ENCODE measurements at places on chromosomes 4 and X. TPM values are rescaled to one million over a fixed set of nuclear protein-coding genes. Genes with fewer than 3 reads are reported as not detected.
A peak's percentile ranks its signal among the peaks of the same experiment; 100 is the strongest.

- H3K27ac ChIP-seq: no peak overlapping the region
- no peak for DNase-seq
- no peaks in the 10 kb centered on the region for H3K4me1 ChIP-seq
- no peak overlapping the region for H3K4me3 ChIP-seq
- H3K27me3 ChIP-seq: no peaks in the 10 kb centered on the region
- no peaks in the 10 kb centered on the region for H3K36me3 ChIP-seq
These were observed 109.7 kb downstream of the ELOVL6 start for GRCh38 chr4:110088670-110089069.

GRCh38 chr4:6658597-6659075, 18.2 kb downstream of the MRFAP1 start:
- no peaks in the 10 kb centered on the region for H3K4me1 ChIP-seq
- H3K27ac ChIP-seq: peak overlapping the region; percentile 9
- peak overlapping the region; percentile 37 for H3K4me3 ChIP-seq
- no peaks in the 10 kb centered on the region for H3K27me3 ChIP-seq
- H3K36me3 ChIP-seq: no peaks in the 10 kb centered on the region
- DNase-seq: peak; percentile 87

DNA sequence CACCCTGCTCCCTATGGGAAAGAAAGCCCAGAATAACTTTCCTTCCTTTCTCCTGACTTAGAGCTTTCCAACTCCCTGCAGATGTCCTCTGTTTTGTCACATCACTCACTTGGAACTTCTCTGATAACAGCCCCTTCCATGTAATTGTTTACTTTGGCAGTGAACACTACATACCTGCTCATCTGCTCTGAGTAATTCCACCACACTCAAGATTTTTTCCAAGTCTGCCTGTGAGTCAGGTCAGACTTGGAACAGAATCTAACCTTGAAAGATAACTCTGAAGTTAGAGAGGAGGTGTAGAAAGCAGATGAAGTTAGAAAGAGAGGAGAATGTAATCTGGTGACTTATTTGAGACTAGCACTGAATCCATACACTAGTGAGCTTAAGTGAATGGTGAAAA, 7.4 kb downstream of the MAGEB10 start:
- no peak overlapping the region for H3K4me3 ChIP-seq
- H3K27me3 ChIP-seq: no peaks in the 10 kb centered on the region
- no peak overlapping the region for H3K27ac ChIP-seq
- no peaks in the 10 kb centered on the region for H3K4me1 ChIP-seq

- no peaks in the 10 kb centered on the region for H3K27me3 ChIP-seq
- no peak overlapping the region for H3K27ac ChIP-seq
- H3K4me3 ChIP-seq: no peak overlapping the region
- no peak for DNase-seq
These were observed 51.3 kb downstream of the UGT8 start for GRCh38 chr4:114649908-114650307.

DNA sequence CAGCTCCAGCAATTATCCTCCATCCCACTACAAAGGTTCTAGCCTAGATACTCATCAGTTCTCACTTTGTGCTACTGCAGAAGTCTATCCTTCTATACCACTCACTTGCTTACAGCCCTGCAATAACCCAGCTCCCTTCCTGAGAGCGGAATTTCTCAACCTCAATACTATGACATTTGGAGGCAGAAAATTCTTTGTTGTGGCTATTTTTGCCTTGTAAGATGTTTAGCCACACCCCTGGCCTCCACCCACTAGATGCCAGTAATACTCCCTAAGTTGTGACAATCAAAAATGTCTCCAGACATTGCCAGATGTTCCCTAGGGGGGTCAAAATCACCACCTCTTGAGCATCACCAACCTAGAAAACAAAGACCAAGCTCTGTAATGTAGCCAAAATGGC, 149.5 kb downstream of the QDPR start:
- H3K27me3 ChIP-seq: no peaks in the 10 kb centered on the region
- no peak overlapping the region for H3K4me3 ChIP-seq
- no peaks in the 10 kb centered on the region for H3K36me3 ChIP-seq
- H3K27ac ChIP-seq: no peak overlapping the region

DNA sequence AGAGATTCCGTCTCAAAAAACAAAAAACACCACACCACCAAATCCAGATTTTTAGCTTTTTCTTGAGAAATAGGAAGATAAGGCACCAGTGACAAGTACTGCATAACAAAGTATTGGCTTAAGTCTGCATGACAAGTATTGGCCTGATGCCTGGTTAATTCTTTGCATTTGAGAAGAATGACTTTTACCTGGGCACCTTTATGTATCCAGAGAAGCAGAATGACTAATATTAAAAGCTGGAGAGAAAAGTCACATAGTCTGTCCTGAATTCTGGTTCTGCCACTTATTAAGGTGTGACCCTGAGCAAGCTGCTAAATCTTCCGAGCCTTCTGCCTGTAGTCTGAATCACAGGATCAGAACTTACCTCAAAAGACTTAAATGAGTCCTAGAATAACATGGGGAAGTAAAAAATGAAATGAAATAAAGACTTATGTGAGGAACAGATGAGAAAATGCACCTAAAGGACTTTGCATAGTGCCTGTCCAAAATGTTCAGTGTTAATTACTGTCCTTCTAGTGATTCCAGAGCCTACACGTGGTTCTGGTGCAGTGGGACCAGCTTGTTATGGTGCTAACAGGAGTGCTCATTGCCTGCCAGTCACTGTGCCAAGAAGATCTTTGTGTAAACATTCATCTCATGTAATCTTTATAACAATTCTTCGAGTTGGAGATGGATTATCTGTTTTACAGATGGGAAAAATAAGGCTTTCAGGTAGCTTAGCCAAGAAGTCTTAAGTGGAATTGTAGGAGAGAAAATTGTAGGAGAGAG, 31.6 kb downstream of the UGDH start:
- no peaks in the 10 kb centered on the region for H3K27me3 ChIP-seq
- no peak overlapping the region for H3K27ac ChIP-seq
- no peak overlapping the region for H3K4me3 ChIP-seq
- no peak for DNase-seq
- no peaks in the 10 kb centered on the region for H3K4me1 ChIP-seq

DNA sequence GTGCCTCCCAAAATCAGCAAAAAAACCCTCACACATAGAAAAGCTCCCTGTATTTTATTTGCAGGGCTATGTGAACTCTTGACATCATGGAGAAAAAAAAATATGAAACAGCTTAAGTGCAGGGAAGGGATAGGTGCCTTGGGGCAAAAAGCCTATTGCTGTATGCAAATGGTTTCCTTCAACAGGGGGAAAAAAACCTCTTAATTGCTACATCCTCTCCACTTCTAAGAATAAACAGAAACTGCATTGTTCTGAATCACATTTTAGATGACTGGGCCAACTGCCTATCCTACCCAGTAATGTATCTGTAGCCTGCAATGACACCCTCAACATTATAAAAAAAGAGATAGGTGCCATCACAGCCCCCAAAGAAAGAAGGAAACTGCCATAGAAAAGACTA, 229.4 kb upstream of the GALNTL6 start:
- no peak for DNase-seq
- H3K4me3 ChIP-seq: no peak overlapping the region
- H3K27ac ChIP-seq: no peak overlapping the region
- no peaks in the 10 kb centered on the region for H3K4me1 ChIP-seq

DNA sequence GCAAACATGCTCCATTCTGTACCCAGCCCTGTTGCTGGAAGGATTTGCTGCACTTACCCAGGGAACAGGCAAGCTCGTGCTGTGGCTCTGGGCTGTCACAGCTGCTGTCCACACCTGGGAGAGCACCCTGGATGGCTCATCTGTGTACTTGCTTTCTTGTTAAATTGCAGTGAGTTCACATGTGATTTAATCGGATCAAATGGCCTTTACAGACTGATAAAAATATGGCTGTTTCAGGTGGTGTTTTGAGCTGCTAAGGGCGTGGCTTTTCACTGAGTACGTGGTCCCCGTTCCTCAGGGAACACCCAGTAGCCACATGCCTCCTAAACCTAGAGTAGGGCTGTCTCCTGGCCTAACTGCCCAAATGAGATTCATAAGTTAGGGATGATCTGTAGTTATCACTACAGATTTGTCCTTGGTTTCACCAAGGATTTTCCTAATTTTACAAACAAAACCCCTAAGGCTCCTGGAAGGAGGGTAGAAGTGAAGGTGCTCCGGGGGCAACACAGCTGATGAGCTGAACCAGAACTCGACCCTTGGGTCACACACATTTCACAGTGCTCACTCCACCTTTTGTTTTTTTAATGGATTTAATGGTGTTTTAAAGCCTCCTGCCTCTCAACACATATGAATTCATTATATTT, 13.7 kb downstream of the KLKB1 start:
- no peaks in the 10 kb centered on the region for H3K4me1 ChIP-seq
- peaks cover 2% of the 10 kb centered on the region for H3K36me3 ChIP-seq
- no peak for DNase-seq
- no peaks in the 10 kb centered on the region for H3K27me3 ChIP-seq

Gene MAD2L1
- 1.5 TPM for total RNA-seq

DNA sequence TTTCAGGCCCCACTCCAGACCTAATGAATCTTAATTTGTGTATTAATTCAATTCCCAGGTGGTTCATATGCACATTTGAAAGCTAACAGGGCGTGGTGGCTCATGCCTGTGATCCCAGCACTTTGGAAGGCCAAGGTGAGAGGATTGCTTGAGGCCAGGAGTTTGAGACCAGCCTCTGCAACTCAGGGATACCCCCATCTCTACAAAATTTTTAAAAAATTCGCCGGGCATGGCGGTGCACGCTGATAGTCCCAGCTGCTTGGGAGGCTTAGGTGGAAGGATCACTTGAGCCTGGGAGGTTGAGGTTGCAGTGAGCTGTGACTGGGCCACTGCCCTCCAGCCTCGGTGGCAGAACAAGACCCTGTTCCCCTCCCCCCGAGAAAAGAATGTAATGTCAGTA, 31.2 kb downstream of the ADD1 start:
- no peak for DNase-seq
- no peak overlapping the region for H3K4me3 ChIP-seq
- H3K27me3 ChIP-seq: no peaks in the 10 kb centered on the region
- no peak overlapping the region for H3K27ac ChIP-seq

DNA sequence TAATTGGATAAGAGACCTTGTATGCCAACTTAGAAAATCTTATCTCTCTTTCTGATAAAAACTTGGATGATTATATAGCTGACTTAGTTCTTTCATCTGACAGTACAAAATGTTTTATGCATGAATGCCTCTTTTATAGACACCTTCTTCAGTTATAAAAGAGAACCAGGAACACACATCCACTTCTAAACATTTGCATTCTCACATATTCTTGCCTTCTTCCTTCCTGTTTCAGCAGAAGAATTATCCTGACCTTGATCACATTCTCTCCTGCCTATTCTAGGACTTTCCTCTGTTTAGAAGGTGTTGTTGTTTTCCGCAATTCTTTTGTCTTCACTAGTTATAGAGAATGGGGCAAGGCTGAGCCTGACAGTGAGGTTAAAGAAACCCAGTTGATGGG, 80.9 kb downstream of the LARP7 start:
- H3K27me3 ChIP-seq: no peaks in the 10 kb centered on the region
- no peaks in the 10 kb centered on the region for H3K36me3 ChIP-seq
- DNase-seq: no peak
- no peak overlapping the region for H3K4me3 ChIP-seq

Gene IL15
- 10.3 TPM for total RNA-seq

DNA sequence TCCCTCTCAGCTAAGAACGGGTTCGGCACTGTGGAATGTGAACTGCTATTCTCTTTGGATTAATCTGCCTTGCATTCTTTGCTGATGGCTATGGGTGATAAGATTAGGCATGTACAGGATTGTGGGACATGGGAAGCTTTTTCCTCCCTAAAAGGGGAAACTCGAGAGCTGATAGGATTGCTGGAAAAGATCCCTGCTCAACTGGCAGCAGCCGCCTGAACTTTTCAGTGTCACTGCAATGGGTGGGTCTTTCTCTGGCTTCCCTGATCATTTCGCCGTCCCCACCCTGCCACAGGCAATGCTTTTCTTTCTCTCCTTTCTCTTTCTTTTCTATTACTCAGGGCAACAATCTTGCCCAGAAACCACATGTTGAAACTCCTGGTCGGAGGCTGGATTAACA, 20.5 kb downstream of the PAGE2 start:
- H3K27ac ChIP-seq: no peak overlapping the region
- DNase-seq: no peak
- H3K36me3 ChIP-seq: no peaks in the 10 kb centered on the region
- H3K4me3 ChIP-seq: no peak overlapping the region
- H3K27me3 ChIP-seq: no peaks in the 10 kb centered on the region

DNA sequence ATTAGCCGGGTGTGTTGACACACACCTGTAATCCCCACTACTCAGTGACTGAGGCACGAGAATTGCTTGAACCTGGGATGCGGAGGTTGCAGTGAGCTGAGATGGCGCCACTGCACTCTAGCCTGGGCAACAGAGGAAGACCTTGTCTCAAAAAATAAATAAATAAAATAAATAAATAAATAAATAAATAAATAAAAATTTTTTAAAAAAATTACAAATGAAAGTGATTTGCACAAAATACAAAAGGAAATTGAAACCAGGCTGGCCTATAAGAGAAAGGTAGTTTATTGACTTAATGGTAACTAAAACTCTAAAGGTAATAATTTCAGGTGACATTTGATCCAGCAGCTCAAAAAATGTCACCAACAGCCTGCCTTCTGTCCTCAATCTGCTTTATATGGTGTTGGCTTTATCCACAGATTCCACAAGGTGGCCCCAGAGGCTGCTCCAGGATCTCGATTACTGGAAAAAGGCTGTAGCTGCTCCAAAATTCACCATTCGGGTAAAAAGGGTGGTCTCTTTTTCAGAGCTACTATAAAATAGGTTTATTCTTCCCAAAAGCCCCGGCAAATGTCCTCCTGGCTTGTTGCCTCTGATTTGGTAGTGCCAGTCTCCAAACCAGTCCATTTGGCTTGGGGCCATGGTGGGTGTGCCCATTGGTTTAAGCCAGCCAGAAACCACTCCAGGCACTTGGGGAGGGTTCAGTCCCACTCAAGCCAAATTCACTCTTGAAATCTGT, 61.4 kb upstream of the TRIM2 start:
- peak; percentile 90 for DNase-seq
- no peak overlapping the region for H3K4me3 ChIP-seq
- no peak overlapping the region for H3K27ac ChIP-seq
- no peaks in the 10 kb centered on the region for H3K4me1 ChIP-seq

DNA sequence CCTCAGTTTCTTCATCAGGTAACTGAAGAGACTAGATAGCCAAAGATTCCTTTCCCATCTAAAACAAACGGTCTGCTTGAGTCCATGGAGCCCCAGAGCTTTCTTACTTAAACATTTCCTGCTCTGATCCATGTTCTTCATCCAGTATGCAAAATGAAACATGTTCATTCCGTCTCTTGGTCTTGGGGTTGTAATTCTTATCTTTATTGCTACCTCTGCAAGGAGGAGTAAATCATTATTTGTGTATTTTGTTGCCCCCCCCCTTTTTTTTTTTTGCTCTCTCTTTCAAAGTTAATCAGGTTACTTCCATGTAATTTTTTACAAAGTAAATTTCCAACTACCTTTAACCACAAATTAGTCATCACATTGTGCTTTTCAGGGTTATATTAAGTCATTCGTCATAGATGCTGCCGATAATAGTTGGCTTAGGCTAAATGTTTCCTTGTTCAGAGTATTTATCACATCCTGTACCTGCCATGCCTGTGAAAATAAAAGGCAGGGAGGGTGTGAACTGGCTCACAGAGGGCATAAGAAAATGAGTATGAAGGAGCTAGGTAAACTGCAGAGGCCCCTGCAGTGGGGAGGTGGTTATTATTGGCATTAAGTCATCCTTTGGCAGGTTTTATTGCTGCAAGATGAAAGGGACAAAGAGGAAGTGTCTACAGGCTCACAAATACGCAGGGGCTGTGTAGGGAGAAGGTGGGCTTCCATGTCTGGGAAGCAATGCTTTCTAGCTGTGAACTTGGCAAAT, 76.7 kb upstream of the HS3ST1 start:
- no peak overlapping the region for H3K4me3 ChIP-seq
- H3K27me3 ChIP-seq: no peaks in the 10 kb centered on the region
- no peak for DNase-seq

Data from aorta (tissue), 5 donors.